Activated CD8-positive, alpha-beta memory T cell treated with anti-CD3 and anti-CD28 coated beads for 48 hours (primary cell): ENCODE measurements at places on chromosomes 5 and 9.

GRCh38 chr9:33785914-33786313, 9.4 kb upstream of the PRSS3 start:
- DNase-seq, result no peak

GRCh38 chr5:35753500-35753899, 103.2 kb upstream of the IL7R start:
- DNase-seq, result no peak

GRCh38 chr9:19992556-19992955, 203.7 kb upstream of the SLC24A2 start:
- no peak for DNase-seq

GRCh38 chr9:113669522-113670115, 206.1 kb downstream of the RGS3 start:
- DNase-seq, result no peak

DNA sequence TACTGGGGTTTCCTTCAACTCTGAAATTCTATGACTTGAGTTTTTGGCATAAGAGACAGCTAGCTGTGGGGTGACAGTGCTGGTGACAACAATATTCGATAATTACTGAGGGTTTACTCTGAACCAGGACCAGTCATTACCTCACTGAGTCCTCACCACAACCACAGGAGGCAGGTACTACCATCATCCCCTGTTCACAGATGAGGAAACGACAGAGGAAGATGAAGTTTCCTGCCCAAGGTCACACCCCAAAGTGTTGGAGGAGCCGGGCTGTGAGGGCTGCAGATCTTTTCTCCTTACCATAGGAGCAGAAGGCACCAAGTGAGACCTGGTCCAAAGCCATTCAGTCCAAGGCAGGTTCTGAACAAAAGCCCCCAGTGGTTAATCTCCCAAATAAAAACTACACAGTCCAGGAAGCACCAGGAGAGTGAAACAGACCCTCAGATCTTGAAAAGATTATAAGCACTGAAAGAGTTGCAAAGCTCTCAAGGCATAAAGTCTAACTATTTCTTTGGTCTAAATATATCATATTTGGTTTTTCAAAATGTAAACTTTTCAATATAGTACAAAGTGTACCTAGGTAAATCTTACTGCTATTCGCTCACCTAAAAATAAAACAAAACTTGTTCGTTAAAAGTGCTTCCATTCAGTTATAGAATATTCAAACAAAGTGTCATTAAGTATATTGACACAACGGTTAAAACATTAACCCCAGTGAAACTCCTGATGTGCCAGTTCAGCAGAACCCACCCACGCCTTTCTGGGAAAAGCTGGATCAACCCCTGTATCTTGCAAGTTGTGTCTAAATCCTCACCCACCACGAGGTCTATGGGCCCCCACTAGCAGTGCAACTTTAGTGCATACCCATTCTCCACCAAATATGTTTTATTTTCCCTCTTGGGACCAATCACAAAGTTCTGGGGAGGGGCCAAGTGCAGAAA, 82.6 kb upstream of the EQTN start:
- DNase-seq, result no peak

- no peak for DNase-seq
Observed at GRCh38 chr5:108560581-108560980, 178.7 kb upstream of the FBXL17 start.

DNA sequence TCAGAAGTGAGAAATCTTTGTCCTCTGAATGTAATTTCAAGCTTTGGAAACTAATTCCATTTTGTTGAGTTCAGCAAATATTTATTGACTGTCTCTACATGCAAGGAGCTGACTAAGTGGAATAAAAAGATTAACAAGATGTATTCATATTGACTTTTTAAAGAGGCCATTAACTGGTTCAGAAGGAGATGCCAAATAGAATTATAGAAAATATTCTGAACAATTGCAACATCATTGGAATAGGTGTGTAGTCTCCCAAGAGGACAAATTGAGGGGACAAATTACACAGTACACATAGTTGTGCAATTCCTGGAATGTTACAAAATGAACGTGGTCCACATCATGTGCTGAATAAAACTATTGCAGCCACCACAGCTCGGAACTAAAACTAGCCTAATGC, 224.2 kb downstream of the NPR3 start:
- no peak for DNase-seq

GRCh38 chr5:94057655-94058054, 316.3 kb upstream of the POU5F2 start:
- DNase-seq, result no peak

DNA sequence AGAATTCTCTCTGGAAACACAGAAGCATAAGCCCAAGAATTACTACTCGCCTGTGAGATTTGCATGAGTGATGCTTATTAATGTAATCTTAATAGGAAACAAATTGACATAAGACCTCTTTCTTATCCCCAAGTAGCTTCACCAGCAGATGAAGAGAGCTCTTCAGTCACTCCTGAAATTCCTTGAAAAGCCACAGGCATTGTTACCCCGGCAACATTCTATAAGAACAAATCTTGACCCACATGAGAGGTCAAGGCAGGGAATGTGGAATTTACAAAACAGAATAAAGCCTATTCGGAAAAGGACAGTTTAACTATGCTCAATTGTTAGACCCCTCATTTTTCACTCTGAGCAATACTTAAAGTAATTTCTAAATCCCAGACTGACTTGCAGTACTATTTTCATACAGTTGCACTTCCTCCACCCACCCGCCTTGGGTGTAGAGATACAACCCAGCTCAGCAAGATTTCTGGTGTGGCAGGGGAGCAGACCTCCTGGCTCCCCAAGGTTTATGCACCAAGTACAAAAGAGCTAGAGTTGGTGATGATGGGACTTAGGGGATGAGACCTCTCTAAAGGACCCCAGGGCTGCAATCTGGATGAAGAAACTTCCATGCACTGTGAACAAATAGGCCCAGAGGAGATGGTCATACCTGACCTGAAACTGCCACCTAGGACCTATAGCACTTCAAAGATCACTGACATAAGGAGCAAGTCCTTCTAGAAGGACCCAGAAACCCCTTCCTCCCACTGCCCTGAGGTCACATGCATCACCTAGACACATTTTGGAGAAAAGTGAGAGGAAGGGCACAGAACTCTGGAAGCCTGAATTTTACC, 242.1 kb downstream of the ZNF608 start:
- DNase-seq, result no peak

DNA sequence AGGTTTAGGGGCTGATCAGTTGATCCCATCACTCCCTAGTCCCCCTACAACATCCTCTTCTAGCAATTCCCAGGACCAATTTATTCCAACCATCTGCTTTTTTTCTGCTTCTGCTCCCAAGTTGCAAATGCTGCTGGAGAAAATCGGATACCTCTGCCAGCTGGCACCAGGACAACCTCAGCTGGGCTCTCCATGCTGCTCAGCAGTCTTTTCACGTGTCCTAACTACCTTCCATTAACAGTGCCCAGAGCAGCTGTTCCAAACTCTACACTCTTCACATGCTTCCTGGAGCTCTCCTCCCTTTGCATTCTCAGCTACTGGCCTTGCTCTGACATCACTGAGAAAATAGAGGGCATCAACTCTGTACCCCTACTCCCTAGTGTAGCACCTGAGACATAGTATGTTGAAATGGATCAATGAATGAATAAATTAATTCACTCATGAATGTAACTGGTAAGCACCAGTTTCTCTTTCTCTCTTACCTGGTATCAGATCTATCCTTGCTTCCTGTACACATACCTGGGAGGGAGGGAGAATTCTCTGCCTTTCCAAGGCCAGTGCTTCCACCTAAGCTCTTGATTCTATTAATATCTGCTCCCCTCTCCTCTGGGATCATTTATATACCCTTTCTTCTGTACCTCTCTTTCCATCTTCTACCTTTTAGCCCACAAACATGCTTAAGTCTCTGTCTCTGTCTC, 191.0 kb downstream of the RAB3C start:
- no peak for DNase-seq

GRCh38 chr5:150436141-150436680, 13.3 kb downstream of the RPS14 start:
- DNase-seq, result peak; percentile 87

DNA sequence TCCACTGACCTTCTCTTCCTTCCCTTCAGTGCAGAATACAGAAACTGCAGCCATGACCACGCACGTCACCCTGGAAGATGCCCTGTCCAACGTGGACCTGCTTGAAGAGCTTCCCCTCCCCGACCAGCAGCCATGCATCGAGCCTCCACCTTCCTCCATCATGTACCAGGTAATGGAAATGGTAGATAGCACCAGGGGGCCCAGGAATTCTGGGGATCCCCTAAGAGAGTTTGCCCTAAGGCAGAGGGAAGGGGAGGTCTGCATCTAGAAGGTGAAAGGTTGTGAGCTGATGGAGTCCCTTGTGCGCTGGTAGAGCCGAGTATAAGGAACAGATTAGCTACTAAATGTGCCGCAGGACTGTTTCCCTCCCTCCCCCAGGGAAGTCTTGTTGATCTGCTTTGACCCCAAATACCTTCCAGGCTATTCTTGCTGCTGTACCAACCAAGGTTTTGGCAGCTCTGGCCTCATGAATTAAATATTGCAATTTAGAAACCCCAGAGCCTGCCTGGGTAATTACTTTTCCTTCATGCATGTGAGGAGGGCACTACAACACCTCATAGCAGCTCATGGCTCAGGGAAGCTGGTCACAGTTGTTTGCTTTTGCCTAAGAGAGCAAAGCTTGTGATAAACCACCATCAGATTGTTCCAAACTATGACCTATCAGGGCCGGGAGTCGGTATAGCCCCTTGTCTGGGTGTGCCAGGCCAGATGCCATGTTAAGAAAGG, 19.6 kb downstream of the CYFIP2 start:
- no peak for DNase-seq

- DNase-seq, result no peak
Observed at GRCh38 chr9:69485466-69485865, 160.5 kb downstream of the ENTREP1 start.

DNA sequence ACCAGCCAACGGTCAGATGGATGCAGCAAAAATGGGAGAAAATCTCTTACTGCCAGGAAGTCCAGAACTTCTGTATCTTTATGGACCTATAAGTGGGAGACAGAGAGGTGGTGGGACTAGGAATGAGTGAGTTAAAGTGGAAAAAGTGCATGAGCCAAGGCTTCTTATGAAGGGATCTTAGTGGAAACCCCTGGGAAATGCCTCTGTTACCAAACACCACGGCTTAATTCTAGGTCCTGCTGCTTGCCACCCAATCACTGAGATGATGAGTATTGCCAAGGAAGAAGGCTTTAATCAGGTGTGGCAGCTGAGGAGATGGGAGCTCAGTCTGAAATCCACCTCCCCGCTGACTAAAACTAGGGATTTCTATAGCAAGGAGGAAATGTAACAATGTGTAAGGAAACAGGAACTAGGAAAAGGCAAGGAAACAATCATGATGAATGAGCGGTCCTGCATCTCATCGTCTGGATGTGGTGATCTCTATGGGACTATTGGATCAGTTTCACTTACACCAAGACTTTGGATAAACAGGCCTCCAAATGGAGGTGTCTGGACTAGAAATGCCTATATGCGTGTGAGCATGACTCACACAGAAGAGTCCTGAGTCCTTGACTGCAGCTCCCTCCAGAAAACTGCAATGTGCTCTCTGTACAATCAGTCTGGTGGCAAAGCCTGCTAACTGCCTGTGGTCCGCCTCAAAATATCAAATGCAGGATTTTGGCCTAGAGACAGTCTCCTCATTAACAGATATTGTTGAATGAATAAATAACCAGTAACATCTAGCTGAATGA, 98.2 kb upstream of the PRR16 start:
- DNase-seq, result no peak

DNA sequence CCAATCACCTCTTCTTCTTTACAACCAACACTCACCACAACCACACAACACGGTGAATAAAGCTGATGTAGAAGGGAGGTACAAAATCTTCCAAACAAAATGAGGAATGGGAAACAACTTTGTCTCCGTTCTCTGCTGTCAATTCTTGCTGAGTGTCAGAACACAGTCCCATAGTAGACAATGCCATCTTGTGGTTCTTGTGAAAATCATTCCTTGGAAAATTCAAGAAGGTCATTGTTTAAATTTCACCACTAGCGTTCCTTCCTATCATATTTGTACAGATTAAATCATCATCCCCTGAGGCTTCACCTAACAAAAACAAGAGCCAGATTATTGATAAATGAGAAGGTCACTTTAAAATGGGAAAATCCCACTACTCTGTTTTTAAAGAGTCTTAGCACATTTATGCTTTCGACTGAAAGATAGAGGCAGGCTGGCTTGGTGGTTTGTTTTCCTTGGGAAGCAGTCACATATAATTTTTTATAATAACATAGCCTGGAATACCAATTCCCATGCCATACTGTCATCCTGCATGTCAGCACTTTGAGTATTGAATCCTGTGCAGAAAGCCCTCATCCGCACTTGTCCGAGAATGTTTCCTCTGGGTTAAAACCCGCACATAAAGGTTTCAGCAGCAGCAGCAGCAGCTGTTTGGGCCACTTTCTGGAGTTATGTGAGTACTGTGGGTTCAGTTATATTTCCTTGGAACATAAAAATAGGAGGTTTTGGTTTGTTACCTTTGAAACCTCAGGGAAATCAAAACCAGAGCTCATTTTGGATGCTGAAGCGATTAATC, 395.0 kb upstream of the SMARCA2 start:
- DNase-seq, result no peak

DNA sequence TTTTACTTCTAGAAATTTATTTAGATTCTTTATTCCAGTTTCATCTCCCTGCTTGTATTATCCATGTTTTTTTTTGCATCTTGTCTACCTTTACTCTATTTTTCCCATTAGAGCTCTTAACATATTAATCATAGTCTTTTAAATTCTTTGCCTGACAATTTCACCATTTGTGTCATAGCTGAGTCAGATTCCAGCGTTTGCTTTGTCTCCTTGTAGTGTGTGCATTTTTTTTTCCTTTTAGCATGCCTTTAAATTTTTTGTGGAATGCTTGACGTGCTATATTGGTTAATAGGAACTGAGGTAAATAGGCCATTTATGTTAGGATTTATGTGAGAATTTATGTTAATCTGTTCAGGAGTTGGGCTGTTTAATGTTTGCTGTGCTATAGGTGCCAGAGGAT, 41.8 kb upstream of the NFIL3 start:
- DNase-seq, result no peak

- no peak for DNase-seq
Observed at GRCh38 chr5:1636981-1637638, 113.3 kb upstream of the LPCAT1 start.
